Bronchus fibroblast of lung (primary cell): ENCODE measurements at places on chromosomes 5 and 9. TPM values are rescaled to one million over a fixed set of nuclear protein-coding genes. Genes with fewer than 3 reads are reported as not detected.

NUTM2G gene
- total RNA-seq: not detected in 2 replicates

DOCK8 gene
- under 0.01 TPM in 1 of 2 replicates, not detected in the other for total RNA-seq

SLC9A3 gene
- 1.5 and 1.7 TPM in 2 replicates for total RNA-seq

SPATA31D4 gene
- not detected in 2 replicates for total RNA-seq

SLC6A19 gene
- not detected in 2 replicates for total RNA-seq

CDC20B gene
- total RNA-seq: not detected in 2 replicates

FXN gene
- total RNA-seq: 15.3 and 16.5 TPM in 2 replicates

LOX gene
- 38.8 and 46.7 TPM in 2 replicates for total RNA-seq

ATG10 gene
- total RNA-seq: 5.1 and 6.6 TPM in 2 replicates

ENTPD8 gene
- total RNA-seq: not detected in 2 replicates

IRX2 gene
- total RNA-seq: 1.8 and 2.2 TPM in 2 replicates
